ENCODE measurements at places on chromosomes 11 and 22.
A peak's percentile ranks its signal among the peaks of the same experiment; 100 is the strongest.

GRCh38 chr11:24667353-24667968 is 170.6 kb downstream of the LUZP2 start:
- no peak for DNase-seq

GRCh38 chr11:108965306-108966001 is 300.6 kb downstream of the DDX10 start:
- DNase-seq = no peak

- no peak for DNase-seq
Measured at GRCh38 chr11:2711161-2711560, 11.4 kb upstream of the KCNQ1OT1 start.

GRCh38 chr11:45045683-45046471 is 95.2 kb upstream of the TP53I11 start:
- no peak for DNase-seq

- no peak for DNase-seq
Measured at GRCh38 chr22:42596863-42597530, 17.7 kb downstream of the POLDIP3 start.

- DNase-seq = no peak
Measured at GRCh38 chr11:92453055-92453454, 228.4 kb downstream of the FAT3 start.

- no peak for DNase-seq
Measured at GRCh38 chr11:116827461-116827860, 2.2 kb upstream of the APOC3 start.

GRCh38 chr11:127919206-127920000 is 668.0 kb downstream of the ETS1 start:
- no peak for DNase-seq

DNA sequence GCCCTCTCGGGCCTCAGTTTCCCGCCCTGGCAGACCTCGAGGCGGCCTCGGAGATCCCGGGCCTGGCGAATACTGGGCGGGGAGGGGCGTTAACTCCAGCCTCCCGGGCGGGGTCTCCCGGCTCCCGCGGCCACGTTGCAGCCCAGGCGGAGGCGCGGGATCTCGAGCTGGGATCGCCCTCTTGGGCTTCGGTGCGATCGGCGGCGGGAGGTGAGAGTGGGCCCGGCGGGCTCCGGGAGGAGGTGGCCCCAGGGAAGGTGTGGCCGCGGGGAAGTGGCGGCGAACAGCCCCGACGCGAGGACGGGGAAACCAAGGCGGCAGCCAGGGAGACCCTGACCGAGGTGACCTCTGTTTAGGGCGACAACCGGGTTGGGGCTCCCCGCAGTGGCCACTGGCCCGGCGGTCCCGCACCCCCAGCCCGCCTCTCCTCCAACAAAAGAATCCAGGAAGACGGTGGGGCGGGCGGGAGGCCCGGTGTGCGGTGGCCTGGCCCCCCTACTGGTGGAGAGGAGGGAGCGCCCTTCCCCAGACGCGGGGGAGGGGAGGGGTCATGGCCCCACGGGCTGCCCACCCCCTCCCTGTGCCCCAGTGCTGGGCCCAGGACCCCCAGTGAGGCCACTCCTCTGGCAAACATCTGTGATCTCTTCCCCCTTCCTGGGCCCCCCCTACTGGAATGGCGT is at the start of gene PHETA2:
TSS of gene PHETA2 (plus strand) at position 117 of the 680 bp plus-strand sequence. CDS start 3,046 bp downstream, outside the sequence.
- DNase-seq = peak; percentile 52

DNA sequence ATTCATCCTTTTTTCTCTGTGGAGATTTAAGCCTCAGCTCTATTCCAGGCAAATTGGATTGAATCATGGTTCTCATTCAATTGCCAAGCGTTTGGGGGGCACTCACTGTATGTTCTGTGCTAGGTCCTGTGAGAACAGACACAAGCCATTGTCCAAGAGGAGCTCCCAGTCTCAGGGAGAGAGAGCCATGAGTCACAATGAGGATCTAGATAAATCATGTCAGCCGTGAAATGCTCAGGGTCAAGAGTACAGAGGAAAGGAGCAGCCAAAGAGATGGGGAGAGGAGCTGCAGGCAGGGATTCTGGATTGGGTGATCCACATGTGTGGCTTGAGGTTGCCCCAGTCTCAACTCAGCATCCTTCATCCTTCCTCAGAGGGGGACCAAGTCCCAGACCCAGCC is 93.6 kb downstream of the FEZ1 start:
- no peak for DNase-seq

DNA sequence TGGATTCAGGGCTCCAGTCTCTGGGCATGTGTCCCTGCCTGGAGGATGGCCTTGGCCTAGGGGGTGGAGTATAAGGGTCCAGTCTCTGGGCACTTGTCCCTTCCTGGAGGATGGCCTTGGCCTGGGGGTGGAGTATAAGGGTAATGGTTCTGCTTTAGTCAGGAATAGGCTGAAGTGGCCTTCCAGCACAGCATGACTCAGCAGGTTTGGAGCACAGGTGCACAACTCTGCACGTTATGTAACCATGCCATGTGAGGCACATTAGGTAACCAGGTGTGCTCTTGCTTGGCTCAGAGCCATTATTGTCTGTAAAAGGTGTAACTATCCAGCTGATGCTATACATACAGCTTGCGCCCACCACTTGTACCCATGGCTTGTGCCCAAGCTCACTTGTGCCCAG is 48.4 kb upstream of the POLD3 start:
- DNase-seq = no peak

- DNase-seq = no peak
Measured at GRCh38 chr11:77058900-77059299, 7.9 kb upstream of the CAPN5 start.

DNA sequence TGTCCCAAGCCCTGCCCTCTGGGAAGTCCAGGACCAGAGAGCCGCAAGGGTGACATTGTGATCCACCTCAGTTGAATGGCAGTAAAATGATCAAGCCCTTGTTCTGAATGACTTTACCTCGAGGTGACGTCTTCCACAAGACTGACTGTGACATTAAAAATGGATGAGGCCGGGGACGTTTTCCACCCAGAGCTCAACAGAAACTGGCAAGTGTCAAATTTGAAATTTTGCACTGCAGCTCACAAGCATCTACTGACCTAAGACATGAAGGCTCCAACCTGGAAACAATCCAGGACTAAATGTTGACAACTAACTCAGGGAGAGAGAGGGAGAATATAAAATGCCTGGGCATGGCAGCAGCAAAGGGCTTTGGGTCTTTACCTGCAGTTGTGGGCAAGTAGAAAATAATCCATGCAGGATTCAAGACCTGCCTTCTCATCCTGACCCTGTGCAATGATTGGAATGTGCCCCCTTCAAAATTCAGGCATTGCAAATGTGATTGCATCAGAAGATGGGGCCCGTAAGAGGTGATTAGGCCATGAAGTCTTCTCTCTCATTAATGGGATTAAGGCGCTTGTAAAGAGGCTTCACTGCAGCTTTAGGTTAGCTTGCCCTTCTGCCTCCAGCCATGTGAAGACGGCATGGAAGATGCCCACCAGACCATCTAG is 33.6 kb upstream of the CLMP start:
- DNase-seq = no peak

DNA sequence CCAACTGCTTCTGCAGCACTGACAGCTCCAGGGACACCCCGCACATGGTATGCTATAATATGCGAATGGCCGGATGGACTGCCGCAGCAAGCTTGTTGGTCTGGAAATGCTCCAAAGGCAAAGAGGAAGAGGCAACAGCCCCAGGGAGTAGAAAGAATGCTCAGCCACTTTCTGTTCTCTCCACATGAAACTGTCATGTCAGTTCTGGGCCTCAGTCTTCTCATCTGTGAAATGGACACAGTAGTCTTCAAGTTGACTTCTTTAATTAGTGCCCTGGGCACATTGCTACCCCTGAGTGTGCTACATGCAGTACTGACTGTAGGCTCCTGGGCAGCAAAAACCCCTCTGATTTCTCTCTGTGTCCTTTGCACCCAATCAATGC is 19.9 kb downstream of the IL10RA start:
- no peak for DNase-seq

GRCh38 chr11:22703040-22703439 is 36.6 kb downstream of the GAS2 start:
- DNase-seq = no peak

GRCh38 chr22:47609653-47610052 is 847.2 kb downstream of the TBC1D22A start:
- no peak for DNase-seq

- DNase-seq = no peak
Measured at GRCh38 chr11:11864803-11865202, 23.0 kb downstream of the USP47 start.

DNA sequence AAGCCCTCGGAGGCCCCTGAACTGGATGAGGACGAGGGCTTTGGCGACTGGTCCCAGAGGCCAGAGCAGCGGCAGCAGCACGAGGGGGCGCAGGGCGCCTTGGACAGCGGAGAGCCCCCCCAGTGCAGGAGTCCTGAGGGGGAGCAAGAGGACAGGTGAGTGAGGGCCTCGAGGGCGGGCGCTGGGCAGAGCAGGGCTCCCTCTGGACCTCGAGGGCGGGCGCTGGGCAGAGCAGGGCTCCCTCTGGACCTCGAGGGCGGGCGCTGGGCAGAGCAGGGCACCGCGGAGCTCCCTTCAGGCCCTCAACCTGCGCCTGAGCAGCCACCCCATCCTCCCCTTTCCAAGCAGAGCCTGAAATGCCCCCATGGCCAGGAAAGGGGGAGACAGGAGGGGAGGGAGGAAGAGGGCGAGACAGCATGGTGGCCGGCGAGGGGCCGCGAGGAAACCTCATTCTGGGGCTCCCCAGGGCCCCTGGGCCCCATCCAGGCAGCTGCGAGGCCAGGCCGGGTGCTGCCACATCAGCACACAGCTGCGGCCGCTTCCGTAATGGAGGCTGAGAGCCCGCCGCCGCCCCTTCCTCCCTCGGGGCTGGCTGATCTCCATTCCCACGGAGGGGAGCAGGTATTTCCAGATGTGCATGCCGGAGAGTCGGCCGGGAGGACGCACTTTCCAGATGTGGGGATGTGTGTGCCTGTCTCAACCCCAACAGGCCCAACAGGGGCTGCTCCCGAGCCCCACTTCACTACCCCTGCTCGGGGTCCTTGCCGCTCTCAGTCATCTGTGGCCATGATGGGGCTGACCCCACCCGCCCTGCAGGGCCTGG is 10.0 kb downstream of the PRR33 start:
- no peak for DNase-seq

DNA sequence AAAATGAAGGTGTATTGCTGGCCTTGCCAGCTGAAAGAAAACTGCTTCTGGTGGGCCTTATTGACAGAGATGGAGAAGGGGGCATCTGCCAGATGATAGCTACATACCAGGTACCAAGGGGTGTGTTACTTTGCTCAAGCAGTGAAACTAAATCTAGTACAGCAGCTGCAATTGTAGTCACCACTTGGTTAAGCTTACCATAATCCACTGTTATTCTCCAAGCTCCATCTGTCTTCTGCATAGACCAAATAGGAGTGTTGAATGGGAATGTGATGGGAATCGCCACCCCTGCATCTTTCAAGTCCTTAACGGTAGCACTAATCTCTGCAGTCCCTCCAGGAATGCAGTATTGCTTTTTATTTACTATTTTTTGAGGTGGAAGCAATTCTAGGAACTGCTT is 45.8 kb upstream of the LIN7C start:
- DNase-seq = no peak

DNA sequence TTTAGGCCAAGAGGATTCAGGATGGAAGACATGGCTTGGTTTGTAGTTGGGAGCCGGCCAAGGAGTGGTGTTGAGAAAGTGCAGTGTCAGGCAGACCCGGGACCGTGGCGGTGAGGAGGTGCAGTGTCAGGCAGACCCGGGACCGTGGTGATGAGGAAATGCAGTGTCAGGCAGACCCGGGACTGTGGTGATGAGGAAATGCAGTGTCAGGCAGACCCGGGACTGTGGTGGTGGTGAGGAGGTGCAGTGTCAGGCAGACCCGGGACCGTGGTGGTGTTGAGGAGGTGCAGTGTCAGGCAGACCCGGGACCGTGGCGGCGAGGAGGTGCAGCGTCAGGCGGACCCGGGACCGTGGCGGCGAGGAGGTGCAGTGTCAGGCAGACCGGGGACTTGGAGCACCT is 59.7 kb downstream of the LRP5 start:
- DNase-seq = no peak

GRCh38 chr11:77475206-77475605 is 1.3 kb upstream of the PAK1 start:
- no peak for DNase-seq

- no peak for DNase-seq
Measured at GRCh38 chr11:46599340-46600193, 5.7 kb upstream of the AMBRA1 start.

GRCh38 chr11:106785913-106786650 is 232.2 kb downstream of the GUCY1A2 start:
- DNase-seq = no peak

DNA sequence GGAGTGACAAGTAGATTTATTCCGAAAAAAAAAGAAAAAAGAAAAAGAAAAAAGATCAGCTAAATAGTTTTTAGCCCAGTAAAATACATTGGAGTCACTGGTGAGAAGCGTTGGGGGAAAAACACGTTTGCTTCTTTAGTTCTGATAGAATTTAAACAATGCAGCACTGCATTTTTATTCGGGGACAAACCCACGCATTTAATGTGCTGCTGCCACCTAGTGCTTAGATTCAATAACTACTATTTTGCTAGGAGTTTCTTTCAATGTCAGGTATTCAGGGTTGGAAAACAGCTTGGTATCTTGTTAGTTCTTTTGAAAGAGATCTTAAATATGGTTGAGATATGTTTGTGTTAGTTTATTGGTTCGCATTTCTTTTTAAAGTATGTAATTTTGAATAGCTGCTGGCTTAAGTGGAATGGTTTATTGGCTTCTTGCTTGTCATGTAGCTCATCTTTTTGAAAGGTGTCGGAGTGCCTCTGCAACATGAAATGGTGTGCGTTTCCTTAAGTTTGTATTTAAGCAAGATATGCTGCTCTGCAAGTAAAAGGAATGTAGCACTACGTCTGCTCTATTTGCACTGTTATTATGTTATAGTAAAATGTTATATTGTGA is 41.9 kb downstream of the SVIP start:
- peak; percentile 40 for DNase-seq

- no peak for DNase-seq
Measured at GRCh38 chr11:60513496-60514460, 1.4 kb upstream of the MS4A13 start.

GRCh38 chr11:14886513-14886912 is 5.5 kb downstream of the CYP2R1 start:
- DNase-seq = no peak

GRCh38 chr22:40603088-40603605 is 33.4 kb downstream of the MRTFA start:
- no peak for DNase-seq

DNA sequence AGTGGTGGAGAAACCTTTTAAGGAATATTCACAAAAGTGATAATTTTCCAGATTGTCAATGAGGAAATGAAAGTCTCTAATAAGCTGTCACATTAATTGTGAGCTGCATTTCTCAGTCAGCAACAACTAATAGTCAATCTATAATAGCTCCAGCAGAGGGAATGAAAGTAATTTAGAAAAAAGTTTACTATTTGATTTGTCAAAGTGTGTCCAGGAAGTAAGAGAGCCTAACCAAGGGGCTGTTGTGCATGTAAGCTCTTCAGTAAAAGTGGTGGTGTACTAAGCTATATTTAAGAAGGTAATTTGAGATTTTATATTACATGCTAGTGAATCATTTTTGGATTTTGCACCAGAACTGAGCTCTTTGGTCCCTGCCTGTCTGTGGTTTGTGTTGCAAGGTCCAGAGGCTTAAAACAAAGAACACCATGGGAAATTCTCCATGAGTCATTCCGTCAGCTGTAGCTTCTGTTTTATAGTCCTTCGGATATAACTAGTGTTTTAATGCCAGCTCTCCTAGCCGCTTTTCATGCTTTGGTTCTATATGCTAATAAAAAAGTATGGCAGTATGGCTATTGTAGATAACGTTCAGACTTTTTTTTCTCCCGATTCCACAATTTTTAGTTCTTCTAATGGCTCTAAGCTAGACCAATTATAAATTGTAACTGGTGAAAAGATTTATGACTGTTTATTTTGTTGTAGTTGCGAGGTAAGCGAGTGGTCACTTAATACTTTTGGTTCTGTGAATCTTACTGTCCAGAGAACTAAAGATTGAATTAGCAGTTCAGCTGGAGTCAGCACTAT is 64.6 kb downstream of the ARHGEF12 start:
- no peak for DNase-seq
